Coronary artery (tissue), 2 donors: ENCODE measurements at places on chromosomes 1 and 21.

DNA sequence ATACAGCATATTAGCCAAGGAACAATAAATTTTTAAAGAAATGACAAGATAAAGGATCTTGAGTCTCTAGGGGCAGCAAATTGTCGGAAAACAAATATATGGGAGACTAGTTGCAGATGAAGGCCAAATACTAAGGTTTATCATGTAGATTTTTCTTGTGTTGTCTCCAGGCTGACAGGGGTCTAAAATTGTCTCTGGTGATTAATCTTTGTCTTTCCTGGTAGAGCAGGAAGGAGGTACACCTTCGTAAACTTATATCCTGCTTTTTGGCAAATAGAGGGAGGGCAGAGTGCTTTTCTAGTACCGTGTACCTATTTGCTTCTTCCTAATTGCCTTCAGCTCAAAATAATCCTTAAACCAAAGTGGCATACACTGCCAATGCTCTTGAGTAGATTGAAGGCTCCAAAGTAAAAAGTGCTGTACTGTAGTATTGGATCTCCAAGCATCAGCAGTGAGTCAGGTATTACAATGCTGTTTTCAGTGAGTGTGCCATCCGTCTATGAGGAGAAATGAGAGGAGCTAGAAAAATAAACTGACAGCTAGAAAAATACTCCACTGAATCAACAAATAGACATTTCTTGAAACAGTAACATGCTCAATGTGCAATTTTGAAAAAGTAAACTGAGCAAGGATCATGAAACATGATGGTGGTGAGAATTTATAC, 1.8 kb upstream of the LEPR start:
- no peak for DNase-seq

- DNase-seq: no peak
Measured at GRCh38 chr1:30706528-30706927, 16.9 kb downstream of the MATN1 start.

DNA sequence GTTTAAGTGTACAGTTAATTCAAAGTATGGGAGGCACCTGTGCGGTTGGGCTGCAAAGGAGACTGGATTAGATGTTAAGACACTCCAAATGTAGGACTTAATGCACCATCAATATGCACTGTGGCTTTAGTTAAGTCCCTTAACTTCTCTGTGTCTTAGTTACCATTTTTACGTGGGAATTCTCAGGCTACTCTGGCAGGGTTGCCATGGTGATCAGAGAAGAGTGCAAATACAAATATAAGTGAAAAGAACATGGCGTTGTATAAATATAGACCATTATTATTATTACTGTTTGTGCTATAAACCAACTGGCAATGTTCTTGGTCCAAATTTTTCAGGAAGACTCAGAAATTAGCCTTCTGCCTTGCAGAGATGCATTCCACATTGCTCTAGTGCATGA, 595.6 kb downstream of the NPHP4 start:
- DNase-seq: no peak

DNA sequence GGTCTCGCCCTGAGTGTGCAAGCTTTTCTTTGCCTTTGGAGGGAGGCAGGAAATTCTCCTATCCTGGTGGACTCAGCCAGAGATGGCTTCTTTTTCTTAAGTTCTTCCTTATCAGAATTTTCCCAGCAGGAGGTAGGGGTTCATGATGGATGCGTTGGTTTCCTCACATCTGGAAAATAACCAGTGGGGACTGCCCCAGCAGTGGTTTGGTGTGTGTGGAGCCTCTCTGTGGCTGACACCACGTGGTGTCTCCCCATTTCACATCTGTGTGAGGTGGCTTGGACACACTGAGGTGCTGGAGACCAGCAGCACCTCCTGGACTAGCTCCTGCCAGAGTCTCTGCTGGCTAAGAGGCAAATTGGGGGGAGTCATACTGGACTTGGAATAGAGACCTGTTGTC, 32.6 kb downstream of the B3GALT5 start:
- peak; percentile 19 for DNase-seq

DNA sequence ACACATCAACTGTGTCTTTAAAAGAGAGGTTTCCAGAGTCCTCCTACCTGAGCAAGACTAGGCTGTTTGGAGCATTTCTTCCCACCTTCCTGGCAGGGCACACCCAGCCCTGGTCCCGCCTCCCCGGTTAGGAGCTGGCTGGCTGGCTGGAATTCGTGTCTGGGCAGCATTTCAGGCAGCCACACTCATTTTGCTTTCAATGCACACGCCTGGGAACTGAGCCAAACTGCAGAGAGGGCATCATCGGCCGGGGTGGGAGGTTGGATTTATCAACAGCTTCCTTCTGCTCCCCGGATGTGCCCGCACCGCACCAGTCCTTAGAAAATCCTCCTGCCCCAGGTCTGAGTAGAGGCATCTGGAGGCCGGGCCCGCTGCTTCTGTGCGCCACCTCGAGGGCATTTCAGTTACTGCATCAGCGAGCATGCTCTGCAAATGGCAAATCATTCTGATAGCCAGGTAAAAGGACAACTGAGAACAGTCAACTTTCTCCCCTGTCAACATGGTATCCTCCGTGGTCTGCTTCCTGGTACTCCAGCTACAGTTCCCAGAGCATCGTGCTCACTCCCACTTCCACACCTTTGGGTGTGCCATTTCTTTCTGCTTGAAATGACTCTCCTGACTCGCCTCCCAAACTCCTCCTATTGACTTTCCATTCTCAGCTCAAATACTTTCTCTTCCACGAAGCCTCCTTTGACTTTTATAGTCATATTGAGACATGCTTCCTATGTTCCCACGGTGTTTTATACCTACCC, 20.6 kb downstream of the TCEA3 start:
- peak; percentile 90 for DNase-seq
